ENCODE measurements at places on chromosomes 2 and 18. TPM values are rescaled to one million over a fixed set of nuclear protein-coding genes. Genes with fewer than 3 reads are reported as not detected.

Gene HOXD13
- not detected for total RNA-seq

GRCh38 chr2:113084249-113085000 is 16.7 kb downstream of the IL1F10 start:
- H3K36me3 ChIP-seq = no peaks in the 10 kb centered on the region
- no peak for DNase-seq
- H3K27ac ChIP-seq = no peak overlapping the region
- H3K4me3 ChIP-seq = no peak overlapping the region
- H3K27me3 ChIP-seq = no peaks in the 10 kb centered on the region
- H3K4me1 ChIP-seq = peaks cover 15% of the 10 kb centered on the region

Gene SCTR
- 0.17 TPM for total RNA-seq

- H3K27me3 ChIP-seq = no peaks in the 10 kb centered on the region
- DNase-seq = no peak
- H3K4me3 ChIP-seq = no peak overlapping the region
Measured at GRCh38 chr2:86821306-86821705, 30.6 kb upstream of the CD8A start.

DNA sequence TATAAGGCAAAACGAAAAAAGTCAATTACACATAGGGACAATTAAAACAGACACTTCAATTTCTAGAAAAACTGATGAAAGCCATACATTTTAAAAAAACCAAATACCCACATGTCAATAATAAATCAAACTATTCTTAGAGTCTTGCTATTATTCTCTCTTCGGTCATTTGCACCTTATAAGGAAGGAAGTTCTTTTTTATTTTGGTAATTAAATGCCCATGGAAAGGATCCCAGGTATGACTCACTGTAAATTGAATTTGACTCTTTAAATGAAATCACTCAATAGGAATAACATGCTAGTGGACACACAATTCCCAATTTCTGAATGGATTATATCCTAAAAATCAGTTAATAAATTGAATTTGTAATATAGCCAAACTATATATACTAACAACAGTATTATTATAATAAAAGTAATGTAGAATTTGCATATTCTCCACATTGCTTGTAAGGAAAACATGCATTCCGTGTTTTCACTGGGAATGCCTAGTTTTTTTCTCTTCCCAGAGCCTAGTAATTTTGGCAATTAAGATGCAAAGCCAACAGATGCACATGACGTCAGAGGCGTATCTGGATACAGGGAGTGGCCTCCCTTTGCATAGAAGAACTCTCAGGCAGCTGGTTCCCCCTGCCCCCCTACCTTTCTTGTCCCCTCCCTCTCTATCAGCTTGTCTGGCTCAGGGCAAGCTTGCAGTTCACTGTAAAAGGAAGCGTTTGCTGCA is 153.5 kb upstream of the PGAP1 start:
- H3K27me3 ChIP-seq = no peaks in the 10 kb centered on the region
- DNase-seq = no peak
- H3K27ac ChIP-seq = no peak overlapping the region

- DNase-seq = no peak
- no peak overlapping the region for H3K4me3 ChIP-seq
- no peaks in the 10 kb centered on the region for H3K27me3 ChIP-seq
- peaks cover 6% of the 10 kb centered on the region for H3K4me1 ChIP-seq
- peaks cover 2% of the 10 kb centered on the region for H3K36me3 ChIP-seq
Measured at GRCh38 chr2:222887124-222887523, 26.3 kb downstream of the ACSL3 start.

DNA sequence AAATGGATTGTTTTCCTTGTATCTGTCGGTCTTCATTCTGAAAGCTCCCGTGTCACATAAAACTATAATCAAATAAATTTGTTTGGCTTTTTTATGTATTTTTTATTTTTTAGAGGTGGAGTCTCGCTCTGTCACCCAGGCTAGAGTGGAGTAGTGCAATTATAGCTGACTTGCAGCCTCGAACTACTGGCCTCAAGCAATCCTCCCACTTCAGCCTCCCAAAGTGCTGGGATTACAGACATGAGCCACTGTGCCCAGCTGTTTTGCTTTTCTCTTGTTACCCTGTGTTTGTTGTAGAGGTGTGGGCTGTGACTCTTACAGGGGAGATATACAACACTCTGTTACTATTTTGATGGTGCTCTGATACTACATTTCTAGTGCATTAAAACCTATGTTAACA is 2.2 kb downstream of the GALM start:
- peak overlapping the region; percentile 56 for H3K4me3 ChIP-seq
- no peak for DNase-seq
- H3K27ac ChIP-seq = peak overlapping the region; percentile 87
- peaks cover 10% of the 10 kb centered on the region for H3K4me1 ChIP-seq
- H3K27me3 ChIP-seq = no peaks in the 10 kb centered on the region
- no peaks in the 10 kb centered on the region for H3K36me3 ChIP-seq

GRCh38 chr2:71780162-71780561 is 326.8 kb downstream of the DYSF start:
- no peaks in the 10 kb centered on the region for H3K27me3 ChIP-seq
- H3K4me1 ChIP-seq = no peaks in the 10 kb centered on the region
- no peak for DNase-seq
- no peak overlapping the region for H3K4me3 ChIP-seq
- H3K27ac ChIP-seq = no peak overlapping the region

Gene SLC11A1
- total RNA-seq = 23.0 TPM

- no peaks in the 10 kb centered on the region for H3K36me3 ChIP-seq
- no peaks in the 10 kb centered on the region for H3K27me3 ChIP-seq
- H3K4me3 ChIP-seq = no peak overlapping the region
- no peaks in the 10 kb centered on the region for H3K4me1 ChIP-seq
Measured at GRCh38 chr2:237041231-237041630, 44.5 kb upstream of the COPS8 start.

Gene LRRTM4
- 0.09 TPM for total RNA-seq

Gene ZNF396
- total RNA-seq = 1.1 TPM

Gene BARD1
- total RNA-seq = 11.3 TPM

DNA sequence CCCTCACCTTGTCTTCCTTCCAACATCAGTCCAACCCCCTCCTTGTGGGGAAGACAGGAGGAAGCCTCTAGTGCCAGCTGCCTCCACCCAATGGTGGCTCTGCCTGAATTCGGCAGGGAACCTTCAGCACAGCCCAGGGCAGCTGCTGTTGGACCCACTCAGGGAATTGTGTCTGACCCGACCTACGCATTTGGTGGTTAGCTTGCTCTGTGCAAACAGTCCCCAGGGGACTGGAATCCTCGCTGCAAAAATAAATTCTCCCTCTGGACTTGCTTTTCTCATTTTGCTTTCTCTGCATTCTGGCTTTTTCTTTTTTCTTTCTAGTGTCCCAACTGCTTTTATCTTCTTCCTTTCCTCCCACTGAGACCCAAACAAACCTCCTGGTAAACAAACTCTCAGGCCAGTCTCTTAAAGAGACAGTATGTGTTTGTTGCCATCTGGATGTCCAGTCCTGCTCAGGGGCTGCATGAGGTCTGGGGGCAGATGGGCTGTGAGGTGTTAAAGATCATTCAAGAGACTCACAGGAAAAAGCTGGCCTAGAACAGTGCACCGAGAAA is 137.7 kb upstream of the HAAO start:
- H3K4me1 ChIP-seq = peaks cover 29% of the 10 kb centered on the region
- no peaks in the 10 kb centered on the region for H3K27me3 ChIP-seq
- H3K36me3 ChIP-seq = no peaks in the 10 kb centered on the region

DNA sequence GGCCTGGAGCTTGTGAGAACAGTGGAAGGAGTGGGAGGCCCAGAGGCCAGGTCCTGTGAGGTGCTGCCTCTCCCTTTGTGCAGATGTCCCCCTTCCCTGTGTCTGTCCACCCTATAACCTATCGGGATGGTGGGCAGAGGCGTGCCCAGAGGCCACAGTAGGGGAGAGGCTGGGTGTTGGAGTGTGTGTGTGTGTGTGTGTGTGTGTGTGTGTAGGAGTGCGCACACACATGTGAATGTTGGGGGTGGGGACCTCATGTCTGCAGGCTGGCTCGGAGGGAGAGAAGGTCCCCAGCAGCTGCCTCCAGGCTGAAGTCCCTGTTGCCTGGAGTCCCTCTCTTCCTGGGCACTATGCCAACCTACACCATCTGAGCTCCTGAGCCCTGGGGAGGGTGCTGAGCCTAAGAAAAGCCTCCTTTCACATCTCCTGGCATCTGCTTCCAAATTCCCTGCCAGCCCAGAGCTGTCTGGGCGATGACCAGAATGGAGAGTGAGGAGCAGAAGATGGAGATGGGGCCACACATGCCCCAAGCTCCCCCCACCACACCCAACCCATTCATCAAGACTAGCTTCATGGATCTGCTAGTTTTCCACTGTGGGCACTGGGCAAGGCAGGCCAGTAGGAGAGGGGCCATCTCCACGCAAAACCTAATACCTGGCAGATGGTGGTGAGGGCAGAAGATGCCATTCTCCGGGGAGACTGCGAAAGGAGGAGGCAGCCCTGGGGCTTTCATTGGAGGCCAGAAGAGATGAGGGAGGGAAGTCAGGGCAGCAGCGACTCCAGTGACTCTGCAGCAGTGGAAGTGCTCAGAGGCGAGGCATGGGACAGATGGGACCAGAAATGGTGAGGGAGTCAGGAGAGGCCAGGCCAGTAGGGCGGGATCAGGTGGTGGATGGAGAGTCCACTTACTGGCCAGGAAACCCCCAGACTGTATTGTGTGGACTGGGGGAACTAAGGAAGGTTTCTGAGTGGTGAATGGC is 20.3 kb downstream of the KCNK3 start:
- no peaks in the 10 kb centered on the region for H3K27me3 ChIP-seq
- no peaks in the 10 kb centered on the region for H3K4me1 ChIP-seq
- no peaks in the 10 kb centered on the region for H3K36me3 ChIP-seq

DNA sequence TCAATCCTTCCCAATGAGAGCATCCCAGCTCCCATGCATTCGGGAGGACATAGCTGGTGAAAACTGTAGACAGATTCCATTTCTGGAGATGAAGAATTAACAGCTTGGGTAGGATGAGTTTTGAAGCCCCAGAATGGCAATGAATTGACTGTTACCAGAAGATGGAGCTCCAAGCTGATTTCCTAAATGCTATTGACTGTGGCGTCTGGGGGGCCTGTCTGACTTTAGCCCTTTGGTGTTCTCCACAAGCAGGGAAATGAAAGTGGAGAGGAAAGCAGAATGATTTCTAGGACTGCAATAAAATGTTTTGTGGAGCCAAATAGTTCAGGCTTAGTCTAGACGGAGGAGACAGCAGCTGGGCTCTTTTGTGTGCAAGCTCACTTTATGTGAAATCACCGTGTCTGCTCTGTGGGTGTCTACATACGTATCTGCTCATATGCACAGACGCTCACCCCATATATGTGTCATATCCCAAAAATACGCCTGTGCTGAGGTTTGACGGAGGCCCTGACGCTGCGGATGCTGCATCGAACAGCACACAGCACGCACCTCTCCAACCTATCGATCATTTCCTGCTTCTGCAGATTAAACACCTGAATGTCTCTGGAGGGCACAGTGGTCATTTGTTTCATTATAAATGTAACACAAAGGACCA is 166.4 kb upstream of the PXDN start:
- H3K27me3 ChIP-seq = no peaks in the 10 kb centered on the region
- no peak overlapping the region for H3K4me3 ChIP-seq
- H3K27ac ChIP-seq = no peak overlapping the region
- H3K4me1 ChIP-seq = no peaks in the 10 kb centered on the region
- H3K36me3 ChIP-seq = no peaks in the 10 kb centered on the region

GRCh38 chr2:84077496-84077895 is 381.6 kb downstream of the SUCLG1 start:
- no peaks in the 10 kb centered on the region for H3K27me3 ChIP-seq
- H3K4me3 ChIP-seq = no peak overlapping the region
- H3K27ac ChIP-seq = no peak overlapping the region
- H3K36me3 ChIP-seq = no peaks in the 10 kb centered on the region
- H3K4me1 ChIP-seq = no peaks in the 10 kb centered on the region

DNA sequence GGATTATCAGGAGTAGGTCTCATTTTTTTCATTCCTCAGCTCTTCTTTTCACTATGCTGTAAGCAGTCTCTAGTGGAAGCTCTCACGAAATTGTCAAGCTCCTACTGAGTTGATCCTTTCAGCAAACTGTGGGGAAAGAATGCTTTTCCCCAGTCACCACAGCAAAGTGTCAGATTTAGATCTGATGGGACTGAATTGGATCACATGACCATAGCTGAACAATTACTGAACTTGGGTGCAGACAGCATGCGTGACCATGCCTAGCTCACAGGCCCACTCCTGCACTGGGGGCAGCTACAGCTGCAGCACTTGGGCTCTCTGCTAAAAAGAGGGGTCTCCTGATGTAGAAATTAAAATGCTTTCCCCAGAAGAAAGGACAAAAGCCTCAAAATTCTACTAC is 3.1 kb downstream of the ARHGAP15 start:
- no peaks in the 10 kb centered on the region for H3K27me3 ChIP-seq
- no peak for DNase-seq
- no peak overlapping the region for H3K4me3 ChIP-seq
- H3K27ac ChIP-seq = no peak overlapping the region

- H3K4me3 ChIP-seq = no peak overlapping the region
- no peak for DNase-seq
- no peak overlapping the region for H3K27ac ChIP-seq
Measured at GRCh38 chr2:233990261-233990798, 60.2 kb upstream of the SPP2 start.

Gene RPIA
- 29.4 TPM for total RNA-seq

DNA sequence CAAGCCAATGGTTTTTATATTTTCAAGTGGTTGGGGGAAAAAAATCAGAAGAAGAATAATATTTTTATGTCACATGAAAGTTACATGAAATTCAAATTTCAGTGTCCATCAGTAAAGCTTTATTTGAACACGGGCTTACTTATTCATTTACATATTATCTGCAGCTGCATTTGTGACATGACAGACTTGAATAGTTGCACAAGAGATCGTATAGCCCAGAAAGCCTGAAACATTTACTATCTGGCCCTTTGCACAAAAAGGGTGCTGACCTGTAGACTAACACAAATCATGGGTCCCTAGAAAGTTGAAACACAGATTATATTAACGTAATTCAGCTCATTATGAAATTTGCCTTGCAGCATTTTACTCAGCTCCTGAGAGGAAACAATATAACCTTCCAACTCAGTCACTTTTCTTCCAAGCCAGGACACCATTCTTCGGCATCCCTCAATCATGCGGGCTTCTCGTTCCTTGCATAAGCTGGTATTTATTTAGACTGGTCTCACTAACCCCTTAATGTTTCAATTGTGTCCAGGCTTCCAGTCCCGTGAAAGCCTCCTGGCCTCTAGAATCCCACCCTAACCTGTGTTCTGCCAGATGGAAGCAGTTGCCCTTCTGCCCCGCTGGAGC is 402.7 kb downstream of the SETBP1 start:
- no peak for DNase-seq
- no peak overlapping the region for H3K4me3 ChIP-seq
- H3K4me1 ChIP-seq = no peaks in the 10 kb centered on the region
- no peaks in the 10 kb centered on the region for H3K27me3 ChIP-seq
